SHP77 (cell line): ENCODE measurements at places on chromosomes 6 and 20.

GRCh38 chr6:45880159-45880558 is 135.5 kb downstream of the CLIC5 start:
- no peak for DNase-seq

- no peak for DNase-seq
These were observed 11.7 kb upstream of the IGF2R start for GRCh38 chr6:159957071-159957673.

DNA sequence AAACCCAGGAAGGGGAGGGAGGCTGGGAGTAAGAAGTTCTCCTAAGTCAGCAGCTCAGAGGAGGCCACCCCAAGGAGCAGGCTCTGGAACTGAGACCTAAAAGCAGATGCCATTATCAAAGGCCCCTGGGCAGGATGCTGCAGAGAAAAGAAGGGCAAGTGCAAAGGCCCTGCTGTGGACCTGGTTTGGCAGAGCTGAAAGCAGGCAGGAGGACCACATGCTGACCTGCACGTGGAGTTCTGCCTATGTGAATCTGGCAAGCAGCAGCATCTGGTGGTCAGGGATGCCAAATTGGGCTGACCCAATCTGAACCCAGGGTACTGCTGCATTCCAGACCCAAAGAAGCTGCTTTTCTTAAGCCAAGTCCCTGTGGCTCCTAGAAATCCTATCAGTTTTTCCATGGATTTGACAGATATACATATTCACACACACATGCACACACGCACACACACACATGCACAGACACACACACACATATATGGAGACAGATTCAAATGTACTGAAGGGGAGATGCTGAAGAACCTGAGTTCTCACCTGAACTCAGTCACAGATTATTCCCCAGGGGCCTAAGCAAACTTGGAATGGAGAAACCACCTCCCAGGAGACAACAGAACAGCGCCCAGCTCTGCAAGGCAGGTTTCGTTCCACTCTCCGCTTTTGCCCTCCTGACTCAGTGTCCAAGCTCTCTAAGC is 119.9 kb downstream of the FOXA2 start:
- DNase-seq = no peak

GRCh38 chr6:7681449-7681848 is 44.5 kb upstream of the BMP6 start:
- no peak for DNase-seq

DNA sequence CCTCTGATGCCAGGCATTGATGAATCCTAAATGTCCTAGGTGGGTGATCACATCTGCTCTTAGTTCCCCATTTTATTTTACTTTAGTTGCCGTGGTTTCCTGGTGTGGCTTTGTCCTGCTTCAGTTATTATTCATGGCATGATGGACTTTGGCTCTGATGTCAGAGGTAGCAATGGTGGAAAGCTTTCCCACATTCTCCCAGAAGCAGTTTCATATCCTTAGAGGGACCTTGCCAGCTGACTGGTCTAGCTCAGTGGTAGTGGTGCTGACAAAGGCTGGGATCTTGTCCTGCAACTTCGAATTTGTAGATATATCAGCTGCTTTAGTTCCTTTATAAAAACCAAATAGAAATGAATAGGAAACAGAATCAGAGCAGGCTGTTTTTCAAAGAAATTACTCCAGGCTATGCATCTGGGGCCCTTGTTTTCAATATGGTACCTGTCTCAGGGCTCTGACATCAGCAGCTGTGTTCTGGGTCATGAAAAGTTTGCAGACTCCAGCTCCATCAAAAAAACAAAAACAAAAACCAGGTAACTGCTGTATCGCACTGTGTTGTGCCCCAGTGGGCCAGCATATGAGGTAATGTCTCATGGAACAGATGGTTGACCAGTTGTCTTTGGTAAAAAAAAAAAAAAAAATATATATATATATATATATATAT is 133.7 kb downstream of the PLCB4 start:
- no peak for DNase-seq

- no peak for DNase-seq
These were observed 176.5 kb downstream of the UBE3D start for GRCh38 chr6:82889143-82889542.

DNA sequence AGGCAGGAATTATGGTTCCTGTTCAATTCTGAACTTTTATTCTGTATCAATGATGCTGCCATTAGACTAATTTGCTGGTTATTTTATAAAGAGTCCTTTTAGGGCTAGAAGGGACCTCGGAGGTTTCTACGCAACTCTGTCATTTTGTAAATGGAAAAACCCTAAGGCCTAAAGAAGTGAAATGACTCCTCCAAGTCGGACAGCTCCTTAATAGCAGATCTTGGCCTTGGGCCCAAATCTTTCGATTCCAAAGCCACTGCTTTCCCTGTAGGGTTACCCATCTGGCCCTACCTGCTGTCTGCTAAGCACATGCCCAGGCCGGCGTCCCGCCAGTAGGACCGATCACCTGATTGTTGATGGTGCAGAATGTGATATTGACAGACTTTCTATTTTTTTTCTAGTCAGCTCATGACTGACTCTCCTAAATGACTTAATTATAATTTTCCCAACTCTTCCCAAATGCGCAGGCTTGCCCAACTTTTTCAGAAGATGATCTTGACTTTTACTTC is 40.2 kb downstream of the PLEKHG1 start:
- DNase-seq = no peak

DNA sequence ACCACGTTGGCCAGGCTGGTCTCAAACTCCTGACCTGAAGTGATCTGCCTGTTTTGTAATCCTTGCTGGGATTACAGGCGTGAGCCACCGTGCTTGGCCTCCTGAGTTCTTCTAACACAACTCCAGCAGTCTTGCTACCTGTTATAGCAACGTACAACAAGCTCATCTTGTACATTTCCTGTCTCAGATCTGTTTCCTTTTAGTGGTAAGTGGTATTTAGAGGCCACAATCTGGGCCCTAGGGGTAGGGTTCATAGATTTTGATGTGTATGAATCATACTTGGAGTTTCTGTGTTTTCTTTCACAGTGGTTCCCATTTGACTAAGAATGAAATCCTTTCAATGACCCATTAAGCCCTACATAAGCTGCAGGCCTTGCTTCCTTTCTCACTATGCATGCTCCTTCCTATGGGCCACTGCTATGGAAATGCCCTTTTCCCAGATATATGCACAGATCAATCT is 27.1 kb upstream of the SYNCRIP start:
- no peak for DNase-seq

DNA sequence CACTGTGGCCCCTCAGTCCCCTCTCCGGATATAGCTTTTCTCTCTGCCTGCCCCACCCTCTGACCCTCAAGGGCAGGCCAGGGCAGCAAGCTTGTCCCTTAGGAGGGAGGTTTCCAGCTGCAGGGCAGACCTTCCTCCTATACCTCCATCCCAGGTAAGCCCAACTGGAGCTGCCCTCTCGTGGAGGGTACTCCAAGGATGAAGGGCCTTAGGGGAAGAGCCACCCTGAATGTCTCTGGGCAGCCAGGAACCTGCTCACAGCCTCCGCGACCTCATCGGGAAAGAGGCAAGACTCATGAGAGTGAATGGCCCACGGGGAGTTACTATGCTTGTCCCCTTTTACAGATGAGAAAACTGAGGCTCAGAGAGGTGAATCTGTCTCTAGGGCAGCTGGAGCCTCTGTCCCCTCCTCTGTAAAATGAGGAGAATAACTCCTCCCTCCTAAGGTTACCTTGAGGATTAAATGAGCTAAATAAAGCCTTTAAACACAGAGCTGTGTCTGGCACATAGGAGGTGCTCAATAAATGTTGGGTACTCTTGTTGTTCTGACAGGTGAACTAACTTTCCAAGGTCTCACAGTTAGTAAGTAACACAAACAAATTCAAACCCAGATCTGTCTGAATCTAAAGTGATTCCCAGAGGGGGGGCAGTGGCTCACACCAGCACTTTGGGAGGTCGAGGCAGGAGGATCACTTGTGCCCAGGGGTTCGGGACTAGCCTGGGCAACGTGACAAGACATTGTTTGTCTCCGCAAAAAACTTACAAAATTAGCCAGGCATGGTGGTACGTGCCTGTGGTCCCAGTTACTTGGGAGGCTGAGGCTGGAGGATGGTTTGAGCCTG is 12.1 kb downstream of the SRXN1 start:
- DNase-seq = no peak

DNA sequence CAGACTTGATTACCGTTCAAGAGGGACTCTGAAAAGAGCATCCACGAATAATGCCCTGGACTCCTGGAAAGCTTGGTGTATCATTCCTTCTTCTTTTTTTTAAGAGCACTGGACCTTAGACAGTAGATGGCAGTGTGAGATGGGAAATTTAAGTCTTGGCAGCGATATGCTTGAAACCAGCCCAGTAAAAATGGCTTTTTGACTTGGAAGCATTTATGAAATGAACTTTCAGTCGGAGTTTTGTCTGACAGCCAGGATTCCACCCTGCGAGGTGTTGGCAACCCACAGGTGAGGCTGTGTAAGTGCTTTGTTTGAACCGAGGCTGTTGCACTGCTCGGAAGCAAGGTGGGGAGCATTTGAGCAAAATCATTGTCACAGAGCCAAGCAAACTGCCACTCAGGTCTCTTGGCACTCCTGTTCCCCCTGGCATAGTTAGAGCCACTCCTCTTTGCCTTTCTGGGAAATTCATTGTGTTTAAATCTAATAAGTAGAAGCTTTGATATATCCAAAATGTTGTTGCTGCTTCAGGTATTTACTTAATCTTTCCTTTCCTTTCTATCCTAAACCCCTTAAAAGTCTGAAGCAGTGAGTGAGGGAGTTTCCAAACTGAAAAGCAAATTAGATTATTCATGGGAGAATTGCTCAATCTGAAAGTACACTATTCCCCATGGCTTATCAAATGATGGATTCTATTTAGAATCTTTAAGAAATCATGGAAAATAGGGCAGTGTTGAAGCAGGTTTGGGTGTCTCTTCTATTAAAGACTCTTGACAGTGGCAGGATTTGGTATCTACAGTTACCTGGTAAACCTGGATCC is 272.8 kb upstream of the SLC35B3 start:
- peak; percentile 59 for DNase-seq

- DNase-seq = no peak
These were observed 124.2 kb downstream of the LRRC1 start for GRCh38 chr6:53918854-53919510.

DNA sequence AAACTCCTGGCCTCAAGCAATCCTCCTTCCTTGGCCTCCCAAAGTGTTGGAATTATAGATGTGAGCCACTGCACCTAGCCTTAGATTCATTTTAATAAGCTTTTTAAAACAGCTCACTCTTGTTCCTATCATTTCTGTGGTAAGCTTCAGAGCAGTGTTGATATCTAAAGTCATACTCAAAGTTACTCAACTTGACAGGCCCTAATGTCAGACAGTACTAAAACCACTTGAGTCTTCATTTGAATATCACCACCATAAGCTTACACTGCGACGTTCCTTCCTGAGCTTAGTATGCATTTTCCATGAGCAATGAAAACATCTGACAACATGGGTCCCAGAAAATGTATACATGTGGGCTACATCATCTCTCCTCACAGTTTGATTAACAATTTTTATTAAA is 6.0 kb downstream of the FUCA2 start:
- no peak for DNase-seq

DNA sequence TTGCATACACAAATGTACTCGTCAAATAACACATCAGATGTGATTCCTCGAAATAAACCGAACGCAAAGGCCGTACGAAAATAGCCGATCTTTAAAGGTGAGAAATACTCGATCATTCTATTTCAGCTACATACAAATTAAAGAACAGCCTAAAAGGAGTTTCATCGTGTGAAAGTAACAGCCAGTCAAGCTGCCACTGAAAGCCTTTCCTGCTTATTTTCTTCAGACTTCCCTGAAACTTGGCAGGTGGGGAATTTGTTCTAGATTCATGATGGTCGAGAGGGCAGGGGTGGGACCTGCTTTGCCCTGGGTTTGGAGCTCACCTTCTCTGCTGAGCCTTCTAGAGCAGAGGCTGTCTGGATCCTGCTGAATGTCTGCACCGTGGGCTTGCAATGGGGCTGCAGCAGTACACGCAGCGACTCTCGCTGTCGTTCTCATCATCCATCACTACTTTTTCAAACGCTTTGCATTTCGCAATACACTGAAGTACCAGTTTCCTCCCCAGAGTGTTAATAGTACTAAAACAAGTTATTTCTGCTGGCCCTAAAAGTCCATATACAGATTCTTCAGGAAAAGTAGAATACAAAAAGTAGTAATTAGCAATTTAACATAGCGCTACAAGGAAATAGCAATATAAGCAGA is 16.2 kb downstream of the FOXC1 start:
- no peak for DNase-seq

DNA sequence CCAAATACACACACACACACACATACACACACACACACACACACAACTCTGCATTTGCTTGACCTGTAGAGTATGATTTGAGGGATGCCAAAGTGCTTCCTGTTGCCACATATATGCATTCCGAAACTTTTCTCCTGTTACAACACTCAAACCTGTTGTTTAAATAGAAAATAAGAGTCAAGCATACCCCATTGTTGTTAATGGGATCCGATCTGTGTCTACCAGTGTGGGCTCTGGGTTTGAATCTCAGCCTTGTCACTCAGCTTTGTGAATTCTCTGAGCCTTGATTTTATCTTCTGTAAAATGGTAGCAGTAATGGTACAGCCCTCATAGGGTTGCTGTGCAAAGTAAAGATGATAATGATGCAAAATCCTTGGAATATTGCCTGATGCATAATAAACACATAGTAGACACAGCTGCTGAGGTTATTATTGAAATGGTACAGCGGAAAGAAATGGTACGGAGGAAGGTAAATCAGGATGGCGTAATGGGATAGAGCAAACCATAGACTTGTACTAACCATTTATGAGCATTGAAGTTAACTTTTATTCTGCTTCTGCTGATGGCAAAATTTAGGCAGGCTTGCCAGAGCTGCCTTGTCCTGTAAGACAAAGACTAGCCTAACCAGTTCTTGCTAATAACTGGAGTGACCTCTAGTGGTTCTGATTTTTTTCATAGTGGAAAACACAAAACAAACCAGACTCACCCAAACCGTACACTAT is 113.5 kb upstream of the PHACTR1 start:
- no peak for DNase-seq

DNA sequence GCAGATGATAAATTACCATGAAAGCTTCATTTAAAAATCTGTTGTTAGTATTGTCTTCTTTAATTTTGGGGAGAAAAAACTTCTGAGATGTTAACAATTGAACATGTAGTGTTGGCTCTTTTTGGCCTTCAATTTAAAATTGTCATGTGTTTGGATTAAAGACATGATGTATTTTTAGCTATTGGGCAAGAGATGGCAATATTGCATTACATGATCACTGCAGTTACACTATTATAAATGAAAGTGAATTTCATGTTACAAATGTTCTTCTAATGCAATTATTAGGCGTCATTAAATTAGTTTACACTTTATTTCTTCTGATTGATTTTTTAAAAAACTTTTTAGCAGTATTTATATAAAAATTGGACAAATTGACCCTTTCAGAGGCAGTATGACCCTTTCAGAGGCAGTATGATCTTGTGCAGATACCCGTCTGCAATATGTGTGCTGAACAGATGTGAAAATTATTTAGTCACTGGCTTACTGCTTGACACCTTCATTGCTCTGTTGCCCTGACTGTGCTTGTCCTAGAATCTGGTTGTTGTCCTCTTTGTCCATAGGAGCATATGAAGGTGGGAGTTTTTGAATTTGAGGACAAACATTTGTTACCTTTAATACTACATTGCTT is 25.8 kb downstream of the CDKAL1 start:
- no peak for DNase-seq
